ENCODE measurements at places on chromosomes 11 and 22.

DNA sequence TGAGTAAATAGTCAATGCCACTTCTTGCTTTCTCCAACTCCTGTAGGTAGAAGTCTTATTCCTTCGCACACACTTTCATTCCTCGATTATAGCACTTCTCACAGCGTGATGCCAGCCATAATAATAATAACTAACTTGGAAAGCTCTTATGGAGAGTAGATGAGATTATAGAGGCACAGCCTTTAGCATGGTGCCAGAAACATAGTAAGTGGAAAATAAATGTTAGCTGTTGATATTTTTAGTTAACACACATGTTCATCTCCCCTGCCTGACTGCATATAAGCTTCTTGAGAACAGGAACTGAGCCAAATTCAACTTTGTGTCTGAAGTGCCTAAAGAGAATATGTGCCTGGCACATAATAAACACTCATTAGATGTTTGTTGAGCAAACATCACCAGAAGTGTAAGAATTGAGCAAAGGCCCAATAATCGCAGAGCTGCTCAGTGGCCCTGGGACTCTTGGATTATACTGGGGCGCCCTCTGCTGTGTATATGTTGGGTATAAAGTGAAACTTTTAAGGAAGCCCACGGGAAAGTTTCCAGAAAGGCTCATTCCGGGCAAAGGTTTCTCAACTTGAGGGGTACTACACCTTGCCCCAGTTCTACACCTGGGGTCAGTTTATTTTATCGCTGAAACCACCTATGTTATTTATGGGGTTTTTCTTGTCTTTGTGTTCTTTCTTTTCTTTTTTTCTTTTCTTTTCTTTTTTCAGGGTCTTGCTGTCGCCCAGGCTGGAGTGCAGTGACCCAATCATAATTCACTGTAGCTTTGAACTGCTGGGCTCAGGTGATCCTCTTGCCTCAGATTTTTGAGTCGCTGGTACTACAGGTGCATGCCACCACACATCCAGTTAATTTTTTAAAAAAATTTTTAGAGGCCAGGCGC is 22.3 kb downstream of the SLN start:
- DNase-seq, result peak; percentile 23

DNA sequence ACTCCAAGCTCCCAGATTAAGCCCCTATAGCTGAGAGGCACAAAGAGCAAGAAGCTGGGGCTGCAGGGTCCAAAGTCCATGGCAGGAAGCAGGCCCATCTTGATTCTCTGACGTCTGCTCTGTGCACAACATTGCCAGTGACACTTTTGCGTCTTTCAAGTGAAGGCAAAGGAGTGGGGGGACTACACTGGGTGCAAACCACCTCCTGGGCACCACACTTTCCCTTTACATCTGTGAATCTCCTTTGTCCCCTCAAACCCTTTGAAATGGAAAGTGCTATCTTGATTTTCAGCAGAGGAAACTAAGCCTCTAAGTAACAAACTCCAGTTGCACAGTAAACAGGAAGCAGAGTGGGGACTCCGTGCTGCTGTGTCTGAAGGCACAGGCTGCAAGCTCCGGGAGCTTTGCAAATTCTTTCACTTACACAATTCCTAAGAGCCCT is 428.0 kb downstream of the LARGE1 start:
- DNase-seq, result no peak

DNA sequence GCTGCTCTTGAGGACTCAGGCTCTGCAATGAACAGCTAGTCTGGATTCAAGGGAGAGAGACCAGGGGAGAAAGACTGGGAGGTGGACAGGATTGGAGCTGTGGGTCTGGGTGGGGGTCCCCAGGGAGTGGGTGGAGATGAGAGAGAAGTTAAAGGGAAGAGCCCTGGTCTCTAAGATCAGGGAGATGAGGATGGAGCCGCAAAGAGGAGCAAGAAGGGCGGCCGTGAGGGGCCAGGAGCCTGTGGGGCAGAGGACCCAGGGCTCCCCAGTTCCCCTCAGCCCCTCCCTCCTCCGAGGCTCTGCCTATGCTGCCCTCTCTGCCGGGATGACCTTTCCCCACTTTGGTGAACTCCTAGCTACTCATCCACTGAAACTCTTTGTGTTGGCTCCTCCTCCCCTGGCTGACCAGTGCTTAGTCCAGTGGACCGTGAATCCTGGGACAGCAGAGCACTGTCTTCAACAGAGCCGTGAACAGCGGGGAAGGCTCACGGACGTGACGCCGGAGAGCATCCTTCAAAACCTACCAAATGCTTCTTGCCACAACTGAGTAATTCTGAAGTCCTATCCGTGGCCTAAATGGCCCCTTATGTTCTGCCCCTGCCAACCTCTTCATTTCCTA is 16.4 kb upstream of the RFPL3 start:
- no peak for DNase-seq

- DNase-seq, result no peak
Measured at GRCh38 chr11:9755561-9756185, 91.8 kb downstream of the SWAP70 start.

GRCh38 chr11:134545521-134545920 is 133.5 kb upstream of the B3GAT1 start:
- DNase-seq, result no peak

DNA sequence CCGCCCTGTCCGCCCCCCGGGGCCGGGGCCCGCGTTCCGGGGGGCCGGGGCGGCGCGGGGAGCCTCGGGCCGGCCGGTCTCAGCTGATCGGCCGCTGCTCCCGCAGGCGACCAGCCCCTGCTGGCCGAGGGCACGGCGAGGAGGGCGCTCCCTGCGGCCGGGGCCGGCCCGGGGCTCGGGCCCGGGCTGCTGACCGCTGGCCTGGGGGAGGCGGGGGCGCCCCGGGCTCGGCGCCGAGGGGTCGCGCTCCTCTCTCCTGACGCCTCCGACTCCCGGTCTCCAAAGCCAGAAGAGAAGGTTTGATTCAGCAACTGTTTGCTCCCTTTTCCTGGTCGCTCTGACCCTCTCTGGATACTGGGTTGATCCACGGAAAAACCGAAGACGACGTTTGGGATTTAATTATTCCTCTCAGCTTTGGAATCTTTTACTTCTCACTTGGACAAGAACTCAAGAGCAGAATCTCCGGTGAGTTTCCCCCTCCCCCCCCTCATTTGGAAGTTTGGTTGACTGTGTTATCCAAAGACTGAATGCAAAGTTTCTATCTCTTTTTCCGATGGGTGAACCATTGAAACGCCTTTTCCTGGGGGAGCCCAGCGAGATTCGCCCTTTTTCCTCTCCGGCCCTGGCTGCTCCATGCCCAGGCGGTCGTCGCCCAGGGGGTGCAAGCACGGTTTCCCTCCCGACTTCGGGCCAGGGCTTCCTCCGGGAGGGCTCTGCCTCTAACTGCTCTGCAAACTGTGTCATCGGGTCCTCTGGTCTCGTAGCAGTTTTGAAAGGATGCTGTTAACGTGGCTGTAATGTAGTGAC is 725 bp downstream of the KDM2A start:
- DNase-seq, result peak; percentile 5

GRCh38 chr11:44823006-44823405 is 96.2 kb downstream of the TSPAN18 start:
- DNase-seq, result no peak

- no peak for DNase-seq
Measured at GRCh38 chr11:76698321-76699043, 27.9 kb upstream of the LRRC32 start.

GRCh38 chr22:39362271-39362670 is 12.5 kb downstream of the SYNGR1 start:
- DNase-seq, result no peak

DNA sequence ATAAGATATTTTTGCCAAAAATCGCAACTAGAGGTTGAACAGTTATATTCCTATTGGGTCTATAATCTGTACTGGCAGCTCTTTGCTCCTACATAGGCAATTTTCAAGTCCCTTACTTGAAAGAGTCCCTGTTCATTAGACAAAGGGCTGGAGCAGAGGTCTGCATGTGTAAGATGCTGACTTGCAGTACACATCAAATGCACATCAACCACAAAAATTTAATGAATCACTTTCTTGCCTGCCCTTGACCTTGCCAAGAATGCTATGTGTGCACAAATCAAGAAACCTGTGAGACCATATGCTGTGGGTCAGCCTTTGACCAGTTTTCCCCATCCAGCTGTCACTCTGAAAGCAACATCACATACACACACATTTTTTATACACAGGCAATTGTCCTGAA is 661.5 kb downstream of the LRRC4C start:
- no peak for DNase-seq

GRCh38 chr11:8204025-8204424 is 35.2 kb upstream of the RIC3 start:
- DNase-seq, result no peak

- no peak for DNase-seq
Measured at GRCh38 chr11:71556018-71556417, 7.8 kb downstream of the KRTAP5-9 start.

DNA sequence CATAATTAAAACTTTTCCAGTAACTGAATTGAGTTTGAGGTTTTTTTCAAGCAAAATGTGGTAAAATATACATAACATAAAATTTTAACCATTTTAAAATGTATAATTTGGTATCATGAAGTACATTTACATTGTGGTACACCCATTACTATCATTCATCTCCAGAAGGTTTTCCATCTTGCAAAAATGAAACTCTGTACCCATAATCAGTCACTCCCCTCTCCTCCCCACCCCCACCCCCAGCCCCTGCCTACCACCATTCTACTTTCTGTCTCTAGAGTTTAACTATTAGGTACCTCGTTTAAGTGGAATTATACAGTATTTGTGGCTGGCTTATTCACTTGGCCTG is 63.7 kb downstream of the MICAL2 start:
- no peak for DNase-seq

DNA sequence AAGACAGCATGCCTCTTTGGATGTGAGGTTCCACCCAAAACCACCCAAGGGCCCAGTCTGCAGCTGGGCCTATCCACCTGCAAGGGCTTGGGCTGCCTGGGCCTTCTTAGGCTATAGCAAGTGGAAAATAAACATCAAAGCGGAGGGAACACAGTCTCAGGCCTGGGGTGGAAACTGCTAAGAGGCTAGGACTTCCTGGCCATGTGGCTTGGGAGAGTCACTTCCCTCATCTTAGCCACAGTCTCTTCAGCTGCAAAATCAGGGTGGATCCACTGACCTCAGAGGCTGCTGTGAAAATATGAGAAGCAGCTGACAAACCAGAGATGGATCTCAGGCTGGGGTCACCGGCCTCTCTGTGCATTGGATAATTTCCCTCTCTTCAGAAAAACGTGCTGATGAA is 30.6 kb upstream of the TFIP11 start:
- DNase-seq, result no peak

GRCh38 chr22:50607659-50608020 is 7.0 kb downstream of the MAPK8IP2 start:
- no peak for DNase-seq

DNA sequence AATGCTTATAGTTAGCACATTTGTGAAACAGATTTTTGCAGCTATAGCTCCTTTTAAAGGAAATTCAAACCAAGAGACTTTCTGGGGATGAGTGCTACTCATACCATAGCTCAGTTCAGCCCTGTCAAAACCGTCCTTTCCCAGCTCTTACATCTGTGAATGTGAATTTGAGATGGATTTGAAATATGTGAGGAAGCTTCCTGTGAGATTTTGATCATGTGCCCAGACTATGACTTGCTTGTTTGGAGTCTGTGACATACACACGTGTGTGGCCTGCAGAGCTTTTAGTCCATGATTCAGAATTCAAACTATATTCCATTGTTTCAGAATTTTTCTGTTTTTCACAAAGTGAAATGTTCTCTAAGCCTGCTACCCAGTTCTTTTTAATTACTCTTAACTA is 4.4 kb upstream of the MMP1 start:
- no peak for DNase-seq

DNA sequence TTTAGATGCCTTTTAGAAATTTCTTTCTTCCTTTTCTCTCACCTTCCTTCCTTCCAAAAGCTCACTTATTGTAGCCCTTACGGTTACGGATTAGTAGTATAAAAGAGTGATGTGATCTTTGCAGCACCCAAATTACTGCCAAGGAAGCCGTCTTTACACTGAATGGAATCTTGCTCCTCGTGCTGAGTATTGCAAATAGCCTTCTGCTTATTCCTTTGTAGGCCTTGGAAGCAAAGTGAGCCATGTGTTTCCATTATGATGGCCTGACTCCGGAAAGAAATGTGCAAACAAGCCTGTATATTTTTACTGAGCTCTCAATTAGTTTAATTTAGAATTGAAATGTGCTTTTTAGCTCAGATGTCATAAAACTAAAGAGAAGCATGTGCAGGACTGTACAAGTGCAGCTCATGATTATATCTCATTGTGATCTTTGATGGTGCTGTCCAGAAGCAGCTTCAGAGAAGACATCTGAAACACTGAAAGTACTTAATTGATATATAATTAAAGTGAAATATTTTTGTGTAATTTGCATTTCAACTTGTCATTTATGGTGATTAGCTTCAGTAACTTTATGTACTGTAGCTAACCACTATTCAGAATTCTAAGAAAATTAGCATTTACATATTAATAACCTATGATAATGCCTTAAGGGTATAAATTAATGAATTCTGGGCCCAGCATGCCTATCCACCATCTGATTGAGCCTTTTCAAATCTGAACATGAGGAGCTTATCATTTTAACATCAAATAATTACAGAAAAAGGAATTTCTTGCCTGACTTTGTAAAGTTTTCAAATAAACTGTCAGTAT is 129.3 kb downstream of the GRIA4 start:
- DNase-seq, result no peak

GRCh38 chr11:17845431-17845881 is 110.9 kb downstream of the KCNC1 start:
- DNase-seq, result no peak

GRCh38 chr11:33225371-33225770 is 31.8 kb upstream of the HIPK3 start:
- no peak for DNase-seq

- no peak for DNase-seq
Measured at GRCh38 chr22:29308791-29309262, 2.4 kb downstream of the GAS2L1 start.

- DNase-seq, result no peak
Measured at GRCh38 chr11:82682003-82682751, 51.5 kb downstream of the FAM181B start.

DNA sequence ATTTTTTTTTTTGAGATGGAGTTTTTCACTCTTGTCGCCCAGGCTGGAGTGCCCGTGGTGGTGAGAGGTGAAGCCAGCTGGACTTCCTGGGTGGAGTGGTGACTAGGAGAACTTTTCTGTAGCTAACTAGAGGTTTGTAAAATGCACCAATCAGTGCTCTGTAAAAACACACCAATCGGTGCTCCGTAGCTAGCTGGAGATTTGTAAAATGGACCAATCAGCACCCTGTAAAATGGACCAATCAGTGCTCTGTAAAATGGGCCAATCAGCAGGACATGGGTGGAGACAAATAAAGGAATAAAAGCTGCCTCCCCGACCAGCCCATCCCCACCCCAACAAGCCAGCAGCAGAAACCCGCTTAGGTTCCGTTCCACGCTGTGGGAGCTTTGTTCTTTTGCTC is 4.4 kb upstream of the RAPSN start:
- DNase-seq, result no peak
